ENCODE measurements at places on chromosomes 4 and X.

DNA sequence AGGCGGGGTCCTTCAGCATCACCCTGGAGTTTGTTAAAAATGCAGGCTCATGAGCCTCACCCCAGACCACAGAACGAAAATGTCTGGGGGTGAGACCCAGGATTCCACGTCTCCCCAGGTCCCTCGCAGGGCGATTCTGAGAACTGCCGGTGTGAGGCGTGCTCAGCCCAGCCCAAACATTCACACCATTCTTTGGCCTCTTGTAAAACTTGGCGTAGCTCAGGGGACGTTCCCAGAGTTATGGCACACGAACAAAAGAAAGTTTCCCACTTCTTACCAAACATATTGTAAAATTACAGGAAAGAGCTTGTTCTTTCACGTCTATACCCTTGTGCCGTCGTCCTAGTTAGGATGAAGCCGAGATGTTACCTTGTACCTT is 12.9 kb downstream of the CD99 start:
- DNase-seq: no peak

GRCh38 chrX:114178126-114178525 is 405.8 kb upstream of the HTR2C start:
- no peak for DNase-seq

- no peak for DNase-seq
These were observed 5.5 kb upstream of the GSX2 start for GRCh38 chr4:54094451-54094850.

- DNase-seq: no peak
These were observed 575.3 kb downstream of the TRIML1 start for GRCh38 chr4:188714501-188714900.

GRCh38 chr4:155615081-155615887 is 51.4 kb upstream of the GUCY1A1 start:
- no peak for DNase-seq

DNA sequence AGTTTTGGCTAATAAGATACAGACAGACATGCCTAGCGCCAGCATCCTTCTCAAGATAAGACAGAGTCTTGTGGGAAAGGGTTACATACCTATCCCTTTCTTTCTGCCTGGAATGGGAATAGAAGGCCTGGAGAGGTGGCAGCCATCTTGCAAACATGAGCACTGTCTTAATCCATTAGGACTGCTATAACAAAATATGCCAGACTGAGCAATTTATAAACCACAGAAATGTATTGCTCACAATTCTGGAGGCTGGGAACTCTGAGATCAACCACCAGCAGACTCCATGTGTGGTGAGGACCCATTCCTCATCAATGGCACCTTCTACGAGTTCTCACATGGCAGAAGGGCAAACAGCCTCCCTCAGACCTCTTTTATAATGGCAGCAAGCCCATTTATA is 26.5 kb upstream of the NEIL3 start:
- no peak for DNase-seq

- no peak for DNase-seq
These were observed 2451.8 kb downstream of the PCDH7 start for GRCh38 chr4:33171873-33172525.

DNA sequence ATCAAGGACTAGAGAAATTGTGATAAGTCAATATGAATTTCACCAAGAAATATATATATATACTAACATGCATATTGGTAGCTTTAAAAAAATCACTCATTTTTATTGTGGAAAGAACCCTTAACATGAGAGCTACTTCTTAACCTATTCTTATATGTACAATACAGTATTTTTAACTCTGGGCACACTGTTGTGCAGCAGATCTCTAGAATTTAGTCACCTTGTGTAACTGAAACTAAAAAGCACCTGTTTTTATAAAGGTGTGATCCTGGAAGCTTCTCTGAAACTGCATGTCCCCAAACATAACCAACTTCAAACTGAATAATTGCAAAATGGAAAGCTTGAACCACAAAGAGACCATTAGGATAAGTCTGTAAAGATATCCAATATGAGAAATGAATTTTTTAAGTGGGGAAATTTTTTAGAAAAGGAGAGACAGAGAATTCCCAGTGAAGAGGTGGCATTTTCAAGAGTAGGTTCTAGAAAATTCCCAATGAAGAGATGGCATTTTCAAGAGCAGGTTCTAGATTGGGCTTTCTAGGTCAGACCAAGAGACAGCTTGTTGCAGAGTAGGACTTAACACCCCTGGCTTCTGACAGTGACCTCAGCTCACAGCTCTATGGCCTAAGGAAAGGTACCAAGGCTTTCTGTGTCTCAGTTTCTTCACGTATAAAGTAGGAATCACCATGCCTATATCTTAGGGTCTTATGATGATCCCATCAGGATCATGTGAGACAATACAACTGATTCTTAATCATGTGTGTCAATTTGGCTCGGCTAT is 22.0 kb upstream of the PPARGC1A start:
- DNase-seq: no peak

DNA sequence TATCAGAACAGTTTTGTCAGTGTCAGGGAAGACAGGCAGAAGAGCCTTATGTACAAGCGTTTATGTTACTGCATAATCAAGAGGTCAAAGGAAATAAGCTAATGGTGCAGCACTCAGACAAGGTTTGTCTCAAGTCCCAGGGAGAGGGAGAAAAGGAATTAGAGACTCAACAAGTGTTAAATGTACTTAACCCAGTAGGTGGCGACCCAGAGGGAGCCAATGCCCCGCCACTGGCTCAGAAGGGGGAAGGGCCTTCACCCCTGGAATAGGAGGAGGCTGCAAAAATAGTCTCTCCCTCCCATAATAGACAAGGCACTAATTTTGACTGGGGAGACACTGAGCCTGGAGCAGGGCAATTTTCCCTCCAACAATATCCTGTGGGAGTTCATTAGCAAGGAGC is 14.1 kb upstream of the PAPSS1 start:
- no peak for DNase-seq

DNA sequence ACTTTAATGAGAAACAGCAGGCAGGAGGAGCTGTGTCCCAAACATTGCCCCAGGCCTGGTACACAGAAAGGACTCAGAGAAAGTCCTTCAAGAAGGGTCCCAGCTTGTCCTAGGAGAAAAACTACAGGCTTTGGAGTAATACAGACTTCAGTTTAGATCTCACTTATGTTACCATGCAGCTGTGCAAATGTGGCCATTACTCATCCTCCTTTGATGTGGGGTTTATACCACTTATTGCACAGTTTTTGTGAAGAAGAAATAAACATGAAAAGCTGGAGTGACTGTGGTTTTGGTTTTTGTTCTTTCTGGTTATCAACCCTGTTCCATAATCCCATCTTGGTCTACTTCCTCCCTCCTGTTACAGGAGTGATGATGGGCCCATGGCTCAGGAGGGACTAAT is 8.1 kb upstream of the CYTL1 start:
- no peak for DNase-seq

DNA sequence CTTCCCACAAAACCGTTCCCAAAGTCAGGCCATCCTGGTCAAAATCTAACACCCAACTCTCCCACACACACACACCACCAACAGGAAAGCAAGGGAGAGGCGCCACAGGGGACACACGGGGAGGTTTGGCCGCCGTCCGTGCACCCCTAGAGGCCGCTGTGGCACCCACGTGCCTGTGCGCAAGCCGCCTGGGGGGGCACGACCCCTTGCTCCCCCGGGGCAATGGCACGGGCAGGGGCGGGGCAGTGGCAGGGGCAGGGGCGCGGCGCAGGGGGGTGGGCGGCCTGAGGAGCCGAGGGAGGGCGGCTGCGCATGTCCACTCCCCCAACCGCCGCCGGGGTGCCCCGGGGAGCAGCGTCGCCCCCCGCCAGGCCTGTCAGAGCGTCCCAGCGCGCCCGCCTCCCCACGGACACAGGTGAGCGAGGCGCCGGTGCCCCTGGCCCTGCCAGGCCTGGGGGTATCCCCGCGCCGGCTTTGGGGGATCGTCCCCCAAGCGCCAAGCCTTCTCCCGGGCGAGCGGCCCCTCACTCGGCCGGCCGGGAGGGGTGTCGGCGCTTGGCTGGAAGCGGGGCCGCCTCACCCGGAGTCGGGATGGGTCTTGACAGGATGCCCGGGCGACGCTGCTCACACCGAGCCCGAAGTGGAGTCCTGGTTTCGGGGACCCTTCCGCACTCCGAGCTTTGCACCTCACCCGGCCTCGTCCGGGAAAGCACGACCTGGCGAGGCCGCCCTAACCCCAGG is at the start of gene ERAS:
TSS of gene ERAS (plus strand) at position 379 of the 741 bp plus-strand sequence. CDS start 2,611 bp downstream, outside the sequence.
- no peak for DNase-seq

DNA sequence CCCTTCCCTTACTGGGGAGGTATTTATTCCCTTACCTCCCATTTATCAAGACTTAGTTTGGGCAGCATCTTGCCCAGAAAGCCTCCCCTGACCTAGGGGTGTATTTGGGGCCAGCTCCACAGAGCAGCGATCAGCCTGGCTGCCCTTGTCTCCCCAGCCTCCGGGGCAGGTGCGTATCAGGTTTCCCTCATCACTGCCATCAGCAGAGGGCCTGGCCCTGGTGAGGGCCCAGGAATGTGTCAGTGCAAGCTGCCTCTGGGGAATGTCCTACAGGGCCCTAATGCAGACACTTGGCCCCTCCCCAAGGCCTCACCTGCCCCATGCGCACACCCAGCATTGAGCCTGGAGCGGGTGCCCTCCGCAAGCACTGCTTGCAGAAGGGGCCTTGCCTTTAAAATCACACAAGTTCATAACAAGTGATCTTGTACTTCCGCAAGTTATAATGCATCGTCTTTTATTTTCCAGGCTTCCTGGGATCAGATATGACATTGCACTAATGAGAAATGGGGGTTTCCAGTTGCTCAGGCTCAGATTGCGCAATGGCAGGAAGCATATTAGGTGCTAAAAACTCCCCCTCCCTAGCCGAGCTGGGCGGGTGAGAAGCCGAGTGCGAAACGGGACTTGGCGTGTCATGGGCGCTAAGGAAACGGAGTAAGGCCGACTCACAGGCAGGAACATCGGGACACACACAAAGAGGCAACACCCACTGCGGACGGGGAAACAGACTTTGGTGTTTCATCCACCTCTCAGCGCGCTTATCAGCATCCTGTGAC is 25.4 kb upstream of the AFAP1 start:
- DNase-seq: no peak

DNA sequence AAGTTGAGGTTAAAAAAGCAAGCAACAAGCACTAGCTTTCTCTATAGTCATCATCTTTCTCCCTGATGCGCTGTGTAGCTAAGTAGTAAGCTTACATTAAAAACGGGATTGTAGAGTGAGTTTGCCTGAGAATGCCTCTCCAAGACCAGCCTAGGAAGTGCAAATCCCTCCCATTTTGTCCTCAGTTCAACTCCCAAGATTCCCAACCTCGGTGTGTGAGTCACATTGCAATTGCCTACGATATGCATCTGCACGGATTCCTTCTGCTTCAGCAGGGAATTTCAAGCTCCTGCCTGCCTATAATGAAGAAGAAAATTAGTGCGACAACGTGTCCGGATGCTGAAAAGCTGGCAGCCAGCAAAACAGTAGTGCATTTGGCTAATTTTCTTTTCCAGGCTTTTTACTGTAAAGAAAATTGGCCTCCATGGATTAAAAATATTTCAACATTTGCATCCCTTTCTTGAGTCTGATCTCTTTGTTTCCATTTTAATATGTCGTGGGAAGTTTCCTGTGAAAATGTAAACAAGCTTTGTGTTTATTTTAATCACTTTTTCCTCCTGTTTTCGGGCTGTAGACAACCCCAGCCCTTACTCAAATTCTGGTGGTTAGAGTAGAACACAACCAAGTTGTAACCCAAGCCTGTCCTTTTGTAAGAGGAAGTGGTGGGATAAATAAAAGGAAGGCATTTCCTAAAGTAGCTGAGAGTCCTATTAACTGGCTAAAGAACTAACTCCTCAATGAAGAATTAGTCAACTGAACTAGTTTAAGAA is 58.4 kb upstream of the TET2 start:
- no peak for DNase-seq

GRCh38 chr4:54229631-54230483 is 764 bp downstream of the PDGFRA start:
- DNase-seq: no peak

DNA sequence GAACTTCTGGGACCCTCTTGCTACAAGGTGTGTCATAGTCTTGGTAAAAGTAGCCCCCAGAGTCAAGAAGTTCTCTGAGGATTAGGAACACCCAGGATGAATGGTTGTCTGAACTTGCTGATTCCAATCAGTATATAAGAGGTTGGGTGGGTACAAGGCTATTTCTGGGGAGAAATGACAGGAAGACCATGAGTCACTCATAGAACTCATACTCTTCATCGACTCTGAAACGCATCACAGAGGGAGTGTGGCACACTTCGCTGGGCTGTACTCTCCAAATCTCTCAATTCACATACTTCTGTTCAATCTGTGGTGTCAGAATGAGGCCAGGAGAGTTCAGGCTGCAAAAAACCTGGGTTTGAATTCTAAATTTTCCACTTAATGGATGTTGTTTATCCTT is 193.2 kb upstream of the LEF1 start:
- no peak for DNase-seq

DNA sequence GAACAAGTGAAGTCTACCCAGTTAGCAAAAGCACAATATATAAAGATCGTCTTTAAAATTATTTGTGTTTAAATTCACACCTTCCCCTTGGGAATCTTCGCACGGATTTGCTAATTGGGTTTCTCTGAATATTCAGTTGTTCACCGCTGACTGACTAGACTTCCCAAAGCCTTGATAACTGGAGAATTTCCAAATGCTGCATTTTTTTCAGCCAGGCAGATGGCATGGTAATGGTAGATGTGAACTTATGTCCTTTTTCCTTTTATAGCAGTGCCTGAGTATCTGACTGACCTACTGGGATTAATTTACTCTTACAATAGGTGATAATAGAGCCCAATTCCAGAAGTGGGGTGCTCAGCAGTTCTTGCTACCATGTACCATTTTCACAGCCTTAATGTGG is 548.1 kb downstream of the PACRGL start:
- no peak for DNase-seq

- DNase-seq: no peak
These were observed 48.0 kb downstream of the TMEM164 start for GRCh38 chrX:110050901-110051300.

- DNase-seq: no peak
These were observed 105.0 kb downstream of the MFAP3L start for GRCh38 chr4:169921237-169921636.

GRCh38 chr4:41661442-41662076 is 87.0 kb downstream of the PHOX2B start:
- no peak for DNase-seq

- DNase-seq: no peak
These were observed 65.4 kb upstream of the KLHL13 start for GRCh38 chrX:118182025-118182424.

GRCh38 chrX:39779952-39780783 is 317.6 kb downstream of the BCOR start:
- no peak for DNase-seq

GRCh38 chr4:186144946-186145569 is 40.6 kb downstream of the FAM149A start:
- no peak for DNase-seq

GRCh38 chrX:100883654-100884053 is 9.5 kb upstream of the NOX1 start:
- DNase-seq: no peak

GRCh38 chrX:22220941-22221340 is 51.8 kb upstream of the CBLL2 start:
- DNase-seq: no peak

Measured in activated CD8-positive, alpha-beta memory T cell treated with anti-CD3 and anti-CD28 coated beads for 1 hour (primary cell).